Progenitor cell of endocrine pancreas (in vitro differentiated cells): ENCODE measurements at places on chromosomes 7 and 10.

- no peak for DNase-seq
These were observed 120.7 kb upstream of the CARD11 start for GRCh38 chr7:3164380-3164792.

GRCh38 chr10:31694929-31695837 is 233.4 kb downstream of the ARHGAP12 start:
- no peak for DNase-seq

DNA sequence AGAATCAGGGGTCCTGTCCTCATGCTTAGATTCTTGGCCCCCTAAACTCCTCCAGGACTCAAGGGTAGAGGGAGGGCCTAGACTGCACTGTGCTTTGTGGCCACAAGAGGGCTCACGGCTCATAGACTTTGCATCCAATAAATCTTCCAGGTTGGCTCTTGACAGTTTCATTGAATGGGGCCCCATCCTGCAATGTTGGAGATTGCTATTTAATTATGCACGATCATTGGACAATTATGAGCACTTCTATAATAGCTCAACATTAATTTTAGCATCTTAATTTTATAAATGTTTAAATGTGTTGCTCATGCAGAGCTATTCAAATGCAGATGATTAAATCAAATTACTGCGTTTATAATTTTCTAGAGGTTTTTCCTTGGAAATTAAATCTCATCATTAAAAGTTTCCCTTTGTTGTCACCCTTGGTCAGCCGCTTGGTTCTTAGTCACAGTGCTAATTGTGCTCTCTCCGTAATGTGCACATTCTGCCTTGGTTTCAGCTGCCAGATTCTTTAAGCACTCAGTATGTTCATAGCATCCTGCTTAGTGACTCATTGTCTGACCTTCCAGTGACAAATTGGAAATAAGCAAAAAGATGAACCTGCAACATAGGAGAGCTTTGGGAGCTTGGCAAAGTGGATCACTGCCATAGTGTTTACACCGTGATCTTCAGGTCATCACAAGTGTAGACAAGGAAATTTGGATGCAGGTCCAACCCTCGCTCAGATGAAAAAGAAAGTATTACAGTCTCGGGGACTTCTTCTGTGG is 33.4 kb upstream of the PLPP4 start:
- DNase-seq = peak; percentile 20

GRCh38 chr10:16780338-16780880 is 36.8 kb downstream of the RSU1 start:
- no peak for DNase-seq

DNA sequence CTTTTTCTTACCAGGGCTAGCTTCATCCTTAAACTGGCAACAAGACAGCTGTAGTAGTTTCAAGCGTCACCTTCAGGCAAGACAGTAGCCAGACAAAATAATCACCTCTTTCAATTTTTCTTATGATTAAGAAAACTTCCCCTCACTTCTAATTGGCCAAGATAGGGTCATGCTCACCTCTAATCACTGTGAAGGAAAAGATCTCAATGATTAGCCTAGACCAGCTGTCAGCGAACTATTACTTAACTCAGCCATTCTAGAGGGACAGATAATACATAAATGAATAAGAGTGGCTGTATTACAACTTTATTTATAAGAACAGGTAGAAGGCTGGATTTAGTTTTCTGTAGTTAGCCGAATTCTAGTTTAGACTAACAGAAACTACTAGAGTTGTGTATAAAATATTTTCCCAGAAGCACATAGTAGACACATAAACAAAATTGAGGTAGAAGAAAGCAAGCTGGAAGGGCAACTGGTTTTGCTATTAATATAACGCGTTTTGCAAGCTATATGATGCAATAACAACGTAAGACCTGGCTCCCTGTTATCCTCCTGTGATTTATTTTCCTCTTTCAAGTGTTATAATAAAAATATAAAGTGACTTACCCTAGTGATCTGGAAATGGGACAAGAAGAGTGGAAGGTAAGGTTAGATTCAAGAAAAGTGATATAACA is 64.3 kb downstream of the ELAPOR2 start:
- no peak for DNase-seq

GRCh38 chr10:119546009-119546408 is 3.5 kb upstream of the RGS10 start:
- no peak for DNase-seq

DNA sequence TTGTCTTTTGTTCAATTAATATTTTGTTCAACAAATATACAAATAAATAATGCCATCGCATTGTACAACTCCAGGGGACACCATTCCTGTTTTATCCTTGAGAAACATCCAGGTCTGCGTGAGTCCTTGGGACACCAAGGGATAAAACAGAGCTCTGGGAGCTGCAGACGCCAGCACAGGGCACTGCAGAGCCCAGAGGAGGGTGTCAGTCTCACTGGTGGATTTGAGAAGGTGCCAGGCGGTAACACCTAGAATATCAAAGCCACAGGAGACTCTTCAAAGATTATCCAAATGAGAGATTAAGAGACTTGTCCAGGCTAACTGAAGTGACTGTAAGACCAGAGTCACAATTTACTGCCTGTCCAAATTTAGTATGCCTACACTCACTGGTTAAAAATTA is 55.3 kb downstream of the TEX36 start:
- no peak for DNase-seq

GRCh38 chr10:126691456-126691855 is 21.0 kb upstream of the C10orf90 start:
- no peak for DNase-seq

GRCh38 chr7:101817471-101818286 is at the start of gene CUX1:
TSS of gene CUX1 (plus strand) at chr7:101817626. CDS start at chr7:101817640, 14 bp downstream.
- peak; percentile 30 for DNase-seq
